ENCODE measurements at places on chromosomes 7 and 10.

DNA sequence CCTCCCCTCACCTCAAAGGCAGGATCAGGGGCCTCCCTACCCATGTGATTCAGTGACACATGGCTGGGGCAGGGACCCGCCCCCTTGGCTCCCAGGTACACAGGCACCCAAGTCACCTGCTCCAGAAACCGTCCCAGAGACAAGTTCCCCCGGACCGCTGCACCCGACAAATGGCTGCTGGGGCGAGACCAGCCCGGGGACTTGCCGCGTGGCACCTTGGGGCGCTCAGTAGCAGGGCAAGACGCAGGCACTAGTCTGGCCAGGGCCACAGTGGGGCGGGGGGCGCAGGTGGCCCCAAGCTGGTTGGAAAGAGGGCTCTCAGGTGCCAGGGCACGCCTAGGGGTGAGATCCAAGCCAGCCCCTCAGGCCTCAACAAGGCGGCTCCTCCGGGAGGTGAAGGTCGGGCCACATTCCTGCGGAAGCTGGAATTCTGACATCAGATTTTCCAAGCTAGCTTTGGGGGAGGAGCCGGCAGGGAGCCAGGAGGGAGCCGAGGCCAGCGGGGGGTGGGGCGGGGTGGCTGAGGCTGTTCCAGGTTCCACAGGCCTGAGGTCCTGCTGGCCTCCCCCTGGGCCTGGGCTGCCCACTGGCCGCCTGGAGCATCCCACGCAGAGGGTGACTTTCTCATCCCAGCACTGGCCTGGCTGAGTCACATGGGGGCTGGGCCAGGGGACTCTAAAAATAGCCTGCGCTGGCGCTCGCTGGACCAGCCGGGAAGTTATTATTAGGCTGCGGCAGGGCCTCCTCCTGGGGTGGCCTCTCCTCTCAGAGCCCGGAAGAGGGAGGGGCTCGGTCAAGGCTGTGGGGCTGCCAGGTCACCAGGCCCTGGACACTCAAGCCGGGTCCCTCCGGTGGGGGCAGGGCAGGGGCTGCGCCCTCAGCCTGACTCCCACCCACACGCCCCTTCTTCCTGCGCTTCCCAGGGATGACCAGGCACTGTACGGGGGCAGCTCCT lies 20.5 kb upstream of the INPP5A start:
- peak; percentile 51 for DNase-seq

- DNase-seq: no peak
Observed at GRCh38 chr10:12909836-12910185, 91.7 kb downstream of the CCDC3 start.

DNA sequence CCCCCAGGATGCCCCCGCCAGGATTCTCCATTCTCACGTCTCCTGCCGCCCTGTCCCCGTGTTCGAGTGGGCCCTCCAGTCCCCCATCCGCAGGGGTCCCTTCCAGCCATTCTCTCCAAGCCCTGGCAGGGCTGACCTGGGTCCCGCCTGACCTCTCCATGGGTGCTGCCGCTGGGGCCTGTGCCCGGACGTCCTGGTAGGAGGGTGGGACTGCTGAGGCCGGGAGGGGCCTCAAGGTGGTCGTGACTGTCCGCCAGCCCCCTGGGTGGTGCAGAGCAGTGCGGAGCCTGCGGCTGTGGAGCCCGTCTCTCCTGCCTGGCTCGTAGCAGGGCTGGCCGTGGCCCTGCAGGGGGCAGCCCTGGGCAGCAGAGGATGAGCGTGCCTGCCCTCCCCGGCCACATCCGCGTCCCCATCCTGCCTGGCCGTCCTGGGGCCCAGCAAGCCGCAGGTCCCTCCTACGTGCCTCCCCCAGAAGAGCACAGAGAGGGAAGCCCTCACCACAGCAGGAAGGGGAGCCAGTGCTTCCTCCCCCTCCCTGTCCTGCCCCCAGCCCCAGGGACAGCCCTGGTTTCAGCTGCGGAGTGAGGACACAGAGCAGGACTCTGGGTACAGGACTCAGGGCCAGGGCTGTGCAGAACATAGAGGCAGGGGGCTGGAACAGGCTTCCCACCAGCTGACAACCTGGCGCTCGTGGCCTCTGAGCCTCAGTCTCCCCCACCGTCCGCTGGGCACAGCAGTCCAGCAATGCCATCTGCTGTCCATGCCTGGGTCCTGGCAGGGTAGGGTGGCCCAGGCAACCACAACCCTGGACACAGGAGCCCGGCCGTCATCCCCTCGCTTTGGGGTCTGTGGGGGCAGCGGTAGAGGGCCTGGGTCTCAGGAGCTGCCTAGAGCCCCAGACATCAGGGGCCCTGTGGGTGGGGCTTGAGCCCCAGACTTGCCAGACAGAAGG lies 1.5 kb upstream of the GRIFIN start:
- DNase-seq: no peak

DNA sequence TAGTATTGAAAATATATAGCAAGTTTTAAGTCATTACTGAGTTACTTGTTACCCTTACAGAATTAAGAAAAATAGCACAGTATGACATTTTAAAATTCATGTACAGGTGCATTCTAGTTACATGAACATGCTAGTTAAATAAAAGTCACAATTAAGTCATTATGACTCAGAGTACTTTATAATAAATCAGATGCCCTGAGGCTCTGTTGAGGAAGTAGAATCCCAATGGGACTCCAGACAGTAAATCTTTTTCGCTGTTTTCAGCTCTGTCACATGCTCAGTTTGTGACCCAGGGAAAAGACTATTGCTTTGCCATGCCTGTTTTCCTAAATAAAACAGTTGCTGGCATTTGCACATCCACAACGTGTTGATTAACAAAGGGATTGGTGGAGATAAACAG lies 21.0 kb downstream of the NUDT13 start:
- no peak for DNase-seq

- DNase-seq: no peak
Observed at GRCh38 chr10:49664842-49665355, 14.6 kb upstream of the C10orf53 start.

DNA sequence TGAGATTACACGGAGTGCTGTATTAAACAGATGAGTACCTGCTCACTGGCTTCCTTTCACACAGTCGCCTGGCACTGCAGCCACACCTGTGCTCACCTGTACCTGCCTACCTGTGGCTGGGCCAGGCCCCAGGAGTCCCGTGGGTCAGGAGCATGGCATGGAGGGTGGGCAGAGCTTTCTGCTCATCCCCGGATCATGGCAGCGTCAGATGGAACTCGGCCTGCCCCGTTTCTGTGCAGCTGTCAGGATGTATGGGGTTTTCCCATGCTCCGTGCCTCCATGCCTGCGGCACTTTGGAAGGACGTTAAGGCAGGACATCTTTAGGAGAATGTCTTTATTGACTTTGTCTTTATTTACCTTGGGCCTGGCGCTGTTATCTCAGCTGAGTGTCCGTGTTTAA lies 112.2 kb downstream of the MGMT start:
- DNase-seq: no peak

- no peak for DNase-seq
Observed at GRCh38 chr7:125559921-125560320, 630.3 kb upstream of the POT1 start.

DNA sequence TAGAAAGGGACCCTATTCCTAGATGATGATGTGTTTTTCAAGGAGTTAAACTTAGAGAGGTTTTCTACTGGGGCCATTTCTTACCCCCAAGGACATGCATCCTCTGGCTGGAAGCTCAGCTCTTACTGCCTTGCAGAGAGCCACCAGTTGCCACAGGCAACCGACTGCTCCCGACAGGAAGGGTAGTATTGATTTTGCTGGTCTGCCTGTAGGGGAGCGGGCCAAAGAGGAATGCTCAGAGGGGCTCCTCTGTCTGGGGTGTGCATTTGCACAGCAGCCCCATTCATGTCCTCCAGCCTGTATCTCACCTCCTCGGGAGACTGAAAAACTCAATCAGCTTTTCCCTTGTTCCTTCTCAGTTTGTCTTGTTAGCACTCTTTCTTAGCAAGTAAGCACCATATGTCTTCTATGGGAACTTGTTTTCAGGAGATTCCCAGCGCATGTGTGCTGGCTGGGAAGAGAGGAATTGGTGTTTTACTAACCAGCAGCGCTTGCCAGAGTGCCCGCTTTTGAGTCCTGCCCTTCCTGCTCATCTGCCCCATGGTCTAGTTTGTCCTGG lies 739.0 kb upstream of the GALNT17 start:
- no peak for DNase-seq

DNA sequence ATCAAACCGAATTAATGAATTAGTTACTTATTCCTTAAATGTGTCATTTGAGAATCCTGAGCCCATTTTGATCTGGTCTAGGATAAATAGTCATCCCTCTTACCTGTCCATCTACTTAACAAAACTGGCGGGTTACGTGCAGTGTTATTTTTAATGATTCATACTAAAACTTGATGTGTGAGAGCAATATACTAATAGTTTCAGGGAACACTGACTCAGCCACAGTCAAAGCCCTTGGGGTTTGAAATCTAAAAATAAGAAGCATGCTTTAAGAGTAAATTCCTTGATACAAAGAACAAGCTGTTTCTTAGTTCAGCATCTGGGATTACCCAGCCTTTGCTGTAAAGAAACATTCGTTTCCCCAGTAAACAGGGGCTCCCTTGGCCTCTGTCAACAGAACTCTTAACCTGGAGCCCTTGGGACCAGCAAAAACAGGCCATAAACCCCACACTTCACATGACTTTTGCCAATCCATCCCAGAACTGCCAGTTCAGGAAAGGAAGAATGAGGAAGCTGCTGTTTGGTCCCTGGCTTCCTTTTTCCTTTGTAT lies 370.6 kb upstream of the IGFBP3 start:
- no peak for DNase-seq

GRCh38 chr10:66717231-66717981 lies 208.4 kb upstream of the LRRTM3 start:
- no peak for DNase-seq

DNA sequence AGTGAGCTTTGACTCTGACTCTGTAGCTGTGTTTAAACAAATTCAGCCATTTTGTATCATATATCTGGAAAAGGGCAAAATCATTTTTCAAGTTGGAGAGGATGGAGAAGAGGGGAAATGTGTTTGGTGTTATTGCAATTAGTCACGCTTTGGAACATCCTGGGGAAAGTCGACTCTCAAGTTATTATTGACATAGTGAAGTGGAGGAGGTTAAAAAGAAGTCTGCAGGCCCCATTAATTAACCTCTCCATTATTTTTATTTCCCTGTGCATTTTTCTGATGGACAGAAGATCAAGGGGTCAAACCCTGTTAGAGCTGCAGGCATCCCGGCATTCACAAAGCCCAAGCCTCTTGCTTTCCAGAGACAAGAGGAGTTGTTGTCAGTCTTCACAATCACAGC lies 132.6 kb downstream of the TEX36 start:
- DNase-seq: no peak

- DNase-seq: no peak
Observed at GRCh38 chr7:107446531-107446930, 23.3 kb upstream of the GPR22 start.

- no peak for DNase-seq
Observed at GRCh38 chr10:118572256-118573041, 23.0 kb downstream of the PRLHR start.

DNA sequence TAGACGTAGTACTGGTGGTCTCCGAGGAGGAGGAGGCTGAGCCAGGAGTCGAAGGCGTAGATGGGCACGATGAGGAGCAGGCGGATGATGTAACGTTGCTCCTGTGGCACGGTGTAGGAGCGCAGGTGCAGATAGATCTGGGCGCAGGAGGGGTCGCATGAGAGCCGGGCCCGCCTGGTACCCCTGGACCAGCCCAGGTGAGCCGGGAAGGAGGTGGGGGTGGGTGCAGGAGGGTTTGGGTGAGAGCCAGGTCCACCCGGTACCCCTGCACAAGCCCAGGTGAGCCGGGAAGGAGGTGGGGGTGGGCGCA lies 5.2 kb downstream of the TMEM184A start:
- DNase-seq: no peak

DNA sequence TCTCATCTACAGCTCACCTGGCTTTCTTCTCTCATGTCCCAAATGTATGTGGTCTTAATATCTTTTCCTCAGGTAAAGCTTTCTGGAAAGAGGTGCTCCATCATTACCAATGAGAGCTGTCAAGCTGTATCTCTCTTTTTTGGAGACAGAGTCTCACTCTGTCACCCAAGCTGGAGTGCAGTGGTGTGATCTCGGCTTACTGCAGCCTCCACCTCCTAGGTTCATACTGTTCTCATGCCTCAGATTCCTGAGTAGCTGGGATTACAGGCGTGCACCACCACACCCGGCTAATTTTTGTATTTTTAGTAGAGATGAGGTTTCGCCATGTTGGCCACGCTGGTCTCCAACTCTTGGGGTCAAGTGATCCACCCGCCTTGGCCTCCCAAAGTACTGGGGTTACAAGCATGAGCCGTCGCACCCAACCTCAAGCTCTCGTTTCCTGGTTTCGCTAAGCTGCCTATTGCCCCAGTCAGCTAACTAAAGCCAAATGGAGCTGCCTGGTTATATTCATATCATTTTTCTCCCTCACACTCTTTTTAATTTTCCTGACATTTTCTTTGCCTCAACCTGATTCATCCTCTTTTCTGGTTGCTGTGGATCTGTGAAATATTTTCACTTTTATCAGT lies 60.5 kb downstream of the SUFU start:
- DNase-seq: no peak

- DNase-seq: no peak
Observed at GRCh38 chr10:84693006-84693405, 364.6 kb downstream of the CCSER2 start.

DNA sequence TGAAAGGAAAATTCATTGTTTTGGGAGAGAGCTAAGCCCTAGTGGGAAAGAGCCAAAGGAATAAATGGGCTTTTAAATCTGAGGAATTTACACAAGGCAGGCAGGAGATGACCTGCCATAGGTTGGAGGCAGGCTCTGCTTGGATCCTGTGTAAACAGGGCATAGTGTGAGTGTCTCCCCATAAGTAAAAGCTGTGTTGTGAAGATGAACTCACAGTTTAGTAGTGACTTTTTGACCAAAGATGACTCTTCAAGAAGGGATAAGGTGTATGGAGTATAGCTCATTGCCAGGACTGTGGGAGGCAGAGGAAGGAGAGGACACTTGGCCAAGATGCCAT lies 63.2 kb downstream of the KAT6B start:
- no peak for DNase-seq

- no peak for DNase-seq
Observed at GRCh38 chr7:123816916-123817315, 28.1 kb upstream of the HYAL4 start.

GRCh38 chr7:12322284-12322902 lies 81.3 kb downstream of the VWDE start:
- no peak for DNase-seq

GRCh38 chr7:122054393-122054792 lies 89.7 kb downstream of the AASS start:
- no peak for DNase-seq

DNA sequence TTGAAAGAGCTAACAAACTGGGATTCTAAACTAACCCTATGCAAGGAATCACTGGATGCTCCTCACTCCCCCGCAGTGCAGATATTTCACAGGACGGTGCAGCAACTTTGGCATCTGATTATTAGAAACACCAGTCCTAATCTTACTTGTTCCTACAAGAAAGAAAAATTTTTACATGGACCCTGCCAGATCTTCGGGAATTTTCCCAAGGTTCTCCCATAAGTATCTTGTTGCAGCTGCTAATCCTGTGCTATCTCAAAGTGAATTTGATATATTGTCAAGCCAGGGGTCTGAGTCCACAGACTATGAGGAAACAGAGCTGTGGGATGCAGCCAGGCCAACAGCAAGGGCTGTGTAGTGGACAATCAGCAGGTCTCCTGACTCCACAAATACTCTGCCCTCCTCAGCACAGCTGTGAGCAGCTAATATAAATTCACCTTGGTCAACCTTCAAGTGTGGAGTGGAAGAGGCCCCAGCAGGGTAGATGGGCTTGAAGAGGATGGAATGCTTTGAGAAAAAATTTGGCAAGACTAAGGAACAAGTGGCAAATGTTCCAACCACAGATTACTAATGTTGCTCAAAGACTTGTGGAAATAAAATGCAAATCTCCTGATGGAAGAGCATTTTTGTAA lies 25.6 kb downstream of the VSTM4 start:
- DNase-seq: no peak

- DNase-seq: no peak
Observed at GRCh38 chr10:49254556-49255318, 44.2 kb upstream of the C10orf71 start.

All from neuronal stem cell (in vitro differentiated cells).